CD4-positive, alpha-beta T cell treated with Interleukin-6 for 4 hours (primary cell): ENCODE measurements at places on chromosomes 12 and 14.

GRCh38 chr14:64708148-64709004 is 4.2 kb downstream of the PLEKHG3 start:
- DNase-seq = peak; percentile 46

- no peak for DNase-seq
Measured at GRCh38 chr12:92558806-92559205, 144.0 kb upstream of the PLEKHG7 start.

GRCh38 chr12:54390668-54391551 is 6.4 kb upstream of the ZNF385A start:
- DNase-seq = peak; percentile 82

DNA sequence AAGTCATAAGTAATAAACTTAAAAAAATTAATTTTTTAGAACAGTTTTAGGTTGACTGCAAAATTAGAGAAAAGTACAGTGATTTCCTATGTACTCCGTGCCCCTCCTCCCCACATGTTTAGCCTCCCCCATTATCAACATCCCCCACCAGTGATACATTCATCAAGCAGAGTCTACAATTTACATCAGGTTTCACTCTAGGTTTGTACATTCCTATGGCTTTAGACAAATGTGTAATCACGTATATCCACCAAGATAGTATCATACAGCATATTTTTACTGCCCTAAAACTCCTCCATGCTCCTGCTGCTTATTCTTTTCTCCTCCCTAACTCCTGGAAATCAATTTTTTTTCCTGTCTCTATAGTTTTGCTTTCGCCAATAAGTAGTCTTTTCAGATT is 438.7 kb downstream of the LRFN5 start:
- DNase-seq = no peak

DNA sequence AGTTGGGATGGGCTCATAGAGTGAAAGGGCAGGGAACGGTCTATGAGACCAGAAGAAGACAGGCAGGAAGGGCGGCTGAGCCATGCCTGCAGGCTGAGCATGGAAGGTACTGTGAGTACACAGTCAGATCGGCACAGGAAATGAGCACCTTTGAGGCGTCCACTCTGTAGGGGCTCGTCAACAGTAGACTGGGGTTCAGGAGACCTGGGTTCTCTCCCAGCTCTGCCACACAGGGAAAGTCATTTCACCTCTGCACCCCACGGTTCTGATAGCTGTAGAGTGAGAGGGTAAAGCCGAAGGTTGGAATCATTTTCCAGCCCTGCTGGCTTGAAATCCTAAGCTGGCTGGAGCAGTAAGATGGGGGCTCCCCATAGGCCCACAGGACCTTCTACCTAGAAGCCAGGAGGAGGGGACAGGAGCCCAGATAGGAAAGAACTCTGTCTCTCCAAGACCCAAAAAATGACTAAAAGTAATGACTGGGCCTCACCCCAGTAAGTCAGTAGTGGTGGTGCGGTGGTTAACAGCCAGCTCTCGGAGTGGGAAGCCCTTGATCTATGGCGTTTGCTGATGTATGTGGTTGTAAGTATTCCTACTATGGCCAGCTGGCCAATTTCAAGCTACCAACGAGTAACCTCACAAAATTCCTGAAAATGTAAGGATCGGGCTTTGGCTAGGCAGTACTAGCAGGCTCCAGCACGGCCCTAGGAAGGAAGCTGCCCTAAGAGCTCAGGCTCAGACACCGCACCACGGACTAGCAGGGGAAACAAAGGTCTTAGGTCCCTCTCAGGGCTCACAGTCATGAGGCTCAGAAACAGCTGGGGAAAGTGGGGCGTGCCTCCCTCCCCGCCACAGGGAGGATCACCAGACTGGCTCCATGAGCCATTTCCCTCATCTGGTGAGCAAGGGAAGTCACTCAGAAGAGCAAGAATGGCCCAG is 10.3 kb upstream of the CD27 start:
- peak; percentile 71 for DNase-seq

DNA sequence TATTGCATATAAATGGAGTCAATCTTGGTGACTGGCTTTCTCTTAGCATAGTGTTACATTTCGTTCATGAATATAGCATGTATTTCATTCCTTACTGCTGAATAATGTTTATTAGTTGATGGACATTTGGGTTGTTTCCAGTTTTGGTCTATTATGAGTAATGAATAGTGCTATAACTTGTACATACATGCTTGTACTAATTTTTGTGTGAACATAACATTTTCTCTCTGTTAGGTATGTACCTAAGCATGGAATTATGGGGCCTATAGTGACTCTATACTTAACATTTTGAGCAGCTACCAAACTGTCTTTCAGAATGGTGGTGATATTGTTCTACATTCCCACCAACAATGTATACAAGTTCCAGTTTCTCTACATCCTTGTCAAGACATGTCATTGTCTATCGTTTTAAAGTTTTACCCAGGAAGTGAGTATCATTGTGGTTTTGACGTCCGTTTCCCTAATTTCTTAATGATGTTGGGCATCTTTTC is 23.1 kb downstream of the ATP2A2 start:
- no peak for DNase-seq

- no peak for DNase-seq
Measured at GRCh38 chr12:88435334-88436076, 144.8 kb downstream of the KITLG start.

GRCh38 chr12:6090803-6091202 is 33.7 kb downstream of the VWF start:
- DNase-seq = no peak

DNA sequence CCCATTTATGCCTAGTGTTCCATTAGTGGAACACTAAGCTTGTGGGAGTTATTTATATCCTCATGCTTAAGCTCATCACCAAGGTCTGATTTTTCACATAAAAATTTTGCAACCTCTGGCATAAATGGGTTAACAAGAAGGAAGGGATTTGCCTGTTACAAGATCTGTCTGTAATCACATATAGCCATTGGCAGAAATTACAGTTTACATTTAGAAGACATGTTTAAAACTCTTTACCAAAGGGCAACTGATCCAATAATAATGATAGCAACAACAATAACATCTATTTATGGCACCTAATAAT is 422.9 kb downstream of the ZFP36L1 start:
- DNase-seq = no peak

DNA sequence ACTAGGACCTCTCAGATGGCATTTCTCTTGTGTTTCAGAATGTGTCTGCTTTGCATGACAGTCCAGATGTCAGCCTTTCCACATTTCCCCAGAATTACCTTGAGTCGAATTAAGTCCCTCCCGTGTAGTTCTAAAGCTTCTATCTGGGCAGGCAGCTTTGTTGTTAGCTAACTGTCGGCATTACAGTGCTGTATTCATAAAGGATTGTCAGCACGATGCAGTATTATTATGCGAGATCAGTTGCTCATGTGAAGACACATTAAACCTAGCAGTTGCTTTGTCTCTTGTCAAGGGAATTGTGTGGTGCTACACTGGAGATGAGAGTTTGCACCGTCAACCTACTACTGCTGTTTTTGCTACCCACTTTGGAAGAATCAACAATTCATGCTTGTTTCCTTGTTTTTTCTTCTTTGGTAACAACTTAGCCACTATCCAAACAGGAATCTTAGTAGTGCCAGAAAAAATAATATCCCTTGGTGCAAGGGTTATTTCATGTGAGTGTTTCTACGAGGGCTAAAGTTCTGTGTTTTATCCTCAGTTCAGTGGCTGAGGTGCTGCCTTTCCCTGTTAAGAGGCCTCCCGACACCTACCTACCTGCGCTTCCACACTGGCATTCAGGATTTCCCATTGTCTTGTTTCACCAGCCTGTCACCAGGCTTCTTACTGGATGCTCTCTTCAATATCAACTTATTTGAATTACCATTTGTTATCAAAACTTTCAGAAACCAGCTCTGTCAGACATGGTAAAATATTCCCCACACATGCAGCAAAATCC is 297.9 kb upstream of the G2E3 start:
- no peak for DNase-seq

DNA sequence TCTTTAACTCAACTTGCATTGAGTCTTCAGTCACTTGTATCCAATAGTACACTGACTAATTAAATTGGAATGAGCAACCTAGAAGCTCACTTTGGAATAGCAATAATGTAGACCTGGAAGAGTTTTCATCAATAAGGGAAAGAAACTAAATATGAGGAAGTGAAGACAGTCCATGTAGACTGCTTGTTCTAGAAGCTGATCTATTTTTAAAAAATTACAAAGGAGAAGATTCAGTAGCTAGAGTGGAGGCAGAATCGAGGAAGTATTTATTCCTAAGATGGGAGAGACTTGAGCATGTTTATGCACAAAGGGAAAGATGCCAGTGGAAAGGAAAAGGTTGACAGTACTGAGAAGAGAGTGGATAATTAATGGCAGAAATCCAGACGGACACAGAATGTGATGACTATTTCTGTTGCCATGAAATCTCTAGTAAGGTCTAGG is 156.3 kb upstream of the PDE3A start:
- no peak for DNase-seq

- DNase-seq = no peak
Measured at GRCh38 chr12:113786107-113786506, 180.0 kb downstream of the RBM19 start.

DNA sequence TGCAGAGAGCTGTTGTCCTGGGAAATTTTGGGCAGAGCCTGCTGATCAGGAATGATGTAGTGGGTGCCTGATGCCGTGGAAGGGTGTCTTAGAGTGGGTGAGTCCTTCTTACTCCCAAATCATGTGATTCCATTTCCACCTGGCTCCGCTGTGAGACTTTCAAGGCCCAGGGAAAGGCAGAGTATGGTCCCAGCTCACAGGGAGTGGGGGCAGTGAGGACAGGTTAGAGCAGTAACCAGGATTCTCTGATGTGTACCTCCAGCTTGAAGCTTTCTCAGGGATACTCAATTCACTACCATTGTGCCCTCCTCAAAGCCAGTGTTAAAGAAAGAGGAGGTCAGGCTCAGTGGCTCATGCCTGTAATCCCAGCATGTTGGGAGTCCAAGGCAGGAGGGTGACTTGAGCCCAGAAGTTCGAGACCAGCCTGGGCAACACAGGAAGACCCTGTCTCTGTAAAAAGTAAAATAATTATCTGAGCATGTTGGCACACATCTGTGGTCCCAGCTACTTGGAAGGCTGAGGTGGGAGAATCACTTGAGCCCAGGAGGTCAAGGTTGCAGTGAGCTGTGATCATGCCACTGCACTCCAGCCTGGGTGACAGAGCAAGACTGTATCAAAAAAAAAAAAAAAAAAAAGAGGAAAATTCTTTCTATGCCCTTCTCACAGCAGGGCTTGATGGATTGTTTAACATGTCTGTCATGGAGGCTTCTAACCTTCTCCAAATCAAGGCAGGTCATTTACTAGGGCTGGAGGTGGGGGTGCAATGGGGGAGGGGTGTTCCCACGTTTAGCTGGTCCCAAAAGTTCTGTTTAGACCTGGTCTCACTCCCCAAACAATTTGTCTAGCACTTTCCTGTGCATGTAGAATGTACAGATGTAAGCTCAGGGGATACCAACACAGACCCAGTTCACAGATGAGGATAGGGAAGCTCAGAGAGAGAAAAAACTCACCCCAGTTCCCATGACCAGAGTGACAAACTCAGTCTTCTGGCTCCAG is 12.5 kb upstream of the IQSEC3 start:
- DNase-seq = no peak
